ENCODE measurements at places on chromosomes 7 and 10.

- DNase-seq, result peak; percentile 47
Observed at GRCh38 chr7:155644971-155645509, 579 bp downstream of the RBM33 start.

GRCh38 chr10:20624642-20625041 is 272.5 kb downstream of the NEBL start:
- peak; percentile 30 for DNase-seq

DNA sequence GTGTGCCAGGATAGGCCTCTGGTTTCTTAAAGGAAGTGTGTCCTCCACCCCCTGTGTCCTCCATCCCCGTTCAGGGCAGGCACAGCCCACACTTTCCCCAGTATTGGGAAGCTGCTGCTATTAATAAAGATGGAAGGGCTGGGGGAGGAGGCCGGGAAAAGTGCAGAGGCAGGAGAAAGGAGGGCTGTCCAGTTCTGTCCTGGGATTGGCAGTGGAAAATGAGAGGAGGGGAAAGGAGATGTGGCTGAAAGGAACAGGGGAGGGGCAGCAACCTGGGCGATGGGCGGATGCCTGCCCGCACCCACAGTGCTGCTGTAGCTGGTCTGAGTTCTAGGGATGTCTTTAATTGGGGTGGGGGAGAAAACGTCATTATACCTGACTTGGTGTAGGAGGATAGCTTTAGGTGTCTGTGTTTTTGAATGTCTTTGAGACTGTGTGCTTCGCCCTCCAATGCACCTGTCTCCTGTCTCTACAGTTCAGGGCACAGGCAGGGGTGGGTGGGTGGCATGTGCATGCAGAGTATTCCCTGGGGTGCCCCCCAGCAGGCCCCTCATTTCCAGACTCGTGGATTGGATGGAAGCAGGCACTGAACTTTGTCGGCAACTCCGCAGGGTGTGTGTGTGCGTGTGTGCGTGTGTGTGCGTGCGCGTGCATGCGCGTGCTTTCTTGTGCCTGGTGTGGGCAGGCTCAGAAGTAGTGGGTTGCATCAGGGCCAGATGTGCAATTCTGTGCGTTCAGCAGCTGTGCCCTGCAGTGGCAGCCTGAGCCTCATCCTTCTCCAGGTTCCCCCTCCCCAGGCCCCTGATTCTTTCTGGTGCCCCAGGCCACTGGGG is 2.5 kb downstream of the TRIM8 start:
- no peak for DNase-seq

GRCh38 chr10:23912884-23913404 is 296.0 kb upstream of the KIAA1217 start:
- no peak for DNase-seq

GRCh38 chr7:156889089-156889488 is 3.9 kb downstream of the LMBR1 start:
- no peak for DNase-seq

GRCh38 chr10:69892816-69893215 is 91.1 kb downstream of the COL13A1 start:
- DNase-seq, result no peak

DNA sequence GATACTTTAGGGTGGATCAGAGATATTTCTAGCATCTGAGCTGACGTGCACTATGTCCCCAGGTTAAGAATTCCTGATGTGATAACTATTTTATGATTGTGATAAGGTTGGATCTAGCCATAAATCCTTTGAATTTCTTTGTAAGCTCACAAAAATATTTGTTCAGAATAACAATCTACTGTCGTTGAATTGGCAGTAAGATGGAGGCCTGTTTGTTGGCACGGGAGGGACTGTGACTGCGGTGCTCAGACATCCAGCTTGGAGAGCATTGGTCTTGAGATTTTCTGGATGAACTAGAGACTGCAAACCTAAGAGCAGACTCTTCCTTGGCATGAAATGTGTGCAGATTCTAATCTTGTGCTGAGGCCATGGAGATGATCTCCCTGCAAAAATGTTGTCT is 131.1 kb downstream of the LRRC4 start:
- no peak for DNase-seq

DNA sequence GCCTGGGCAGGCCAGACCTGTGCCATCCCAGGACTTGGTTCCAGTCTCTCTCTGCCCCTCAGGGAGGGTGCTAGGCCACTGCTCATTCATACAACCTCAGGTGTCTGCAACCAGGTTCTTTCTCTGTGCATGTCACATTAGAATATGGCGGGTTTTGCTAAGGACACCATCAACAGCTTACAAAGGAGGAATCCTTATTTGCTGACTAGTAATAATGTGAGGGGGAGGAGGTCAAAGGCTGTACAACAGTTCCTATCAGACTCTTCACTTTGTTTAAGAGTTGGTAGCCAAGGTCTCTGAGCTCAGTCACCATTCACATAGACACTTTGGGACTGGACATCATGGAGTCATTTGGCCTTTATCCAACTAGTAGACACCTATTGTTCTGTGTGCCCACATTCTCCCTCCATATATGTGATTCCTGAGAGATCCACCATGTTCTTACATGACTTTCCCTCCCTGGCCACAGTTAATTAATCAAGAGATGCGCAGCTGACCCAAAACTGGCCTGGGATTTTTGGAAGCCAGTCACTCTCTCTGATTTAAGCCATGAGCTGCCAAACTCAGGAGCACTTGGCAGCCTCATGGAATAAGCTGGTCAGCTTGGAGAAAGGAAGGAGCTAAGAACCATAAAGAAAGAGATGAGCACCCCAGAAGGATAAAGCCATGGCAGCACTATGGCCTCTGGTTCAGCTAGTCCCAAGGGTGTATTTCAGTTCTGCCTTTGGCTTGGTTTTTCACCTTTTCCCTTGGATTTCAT is 51.2 kb downstream of the DPCD start:
- no peak for DNase-seq

DNA sequence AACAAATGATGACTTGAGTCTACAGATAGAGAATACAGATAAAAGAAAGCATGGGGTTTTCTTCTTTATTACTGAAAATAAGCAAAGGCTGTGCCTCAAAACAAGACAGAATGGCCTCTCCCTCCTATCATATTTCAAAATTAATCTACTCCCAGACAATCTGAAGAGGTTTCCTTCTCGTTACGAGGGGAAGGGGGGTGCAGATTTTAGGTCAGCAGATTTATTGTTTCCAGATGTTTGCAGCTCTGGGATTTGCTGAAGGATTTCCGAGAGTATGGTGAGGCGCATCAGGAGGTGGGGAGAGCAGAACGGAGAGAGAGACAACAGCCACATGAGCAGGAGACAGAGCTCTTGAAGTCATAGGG is 89.8 kb downstream of the KIAA1549 start:
- DNase-seq, result peak; percentile 26

DNA sequence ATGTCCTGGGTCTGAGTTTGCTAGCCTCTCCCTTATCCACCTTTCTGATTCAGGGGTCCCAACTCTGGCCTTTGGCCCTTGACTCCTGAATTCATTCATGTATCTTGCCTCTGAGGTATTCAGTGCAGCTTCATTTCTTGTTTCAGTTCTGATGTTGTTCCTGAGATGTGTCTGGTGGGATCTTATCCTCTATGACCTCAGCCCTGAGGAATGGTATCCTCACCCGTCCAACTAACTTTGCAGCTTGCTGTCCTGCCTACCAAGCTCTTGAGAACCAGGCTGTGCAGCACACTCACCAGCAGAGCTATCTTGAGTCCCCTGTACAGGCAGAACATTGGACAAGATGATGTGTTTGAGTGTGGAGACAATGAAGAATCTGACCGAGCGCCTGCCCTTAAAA is 13.8 kb downstream of the SUFU start:
- peak; percentile 82 for DNase-seq

- no peak for DNase-seq
Observed at GRCh38 chr10:3559527-3559926, 225.5 kb downstream of the KLF6 start.

GRCh38 chr10:17673471-17674061 is 29.6 kb downstream of the STAM start:
- DNase-seq, result peak; percentile 97

- no peak for DNase-seq
Observed at GRCh38 chr7:68984306-68984705, 614.0 kb upstream of the AUTS2 start.

- no peak for DNase-seq
Observed at GRCh38 chr7:44716205-44716604, 32.4 kb upstream of the ZMIZ2 start.

- DNase-seq, result no peak
Observed at GRCh38 chr10:98878418-98878817, 357.2 kb downstream of the HPSE2 start.

DNA sequence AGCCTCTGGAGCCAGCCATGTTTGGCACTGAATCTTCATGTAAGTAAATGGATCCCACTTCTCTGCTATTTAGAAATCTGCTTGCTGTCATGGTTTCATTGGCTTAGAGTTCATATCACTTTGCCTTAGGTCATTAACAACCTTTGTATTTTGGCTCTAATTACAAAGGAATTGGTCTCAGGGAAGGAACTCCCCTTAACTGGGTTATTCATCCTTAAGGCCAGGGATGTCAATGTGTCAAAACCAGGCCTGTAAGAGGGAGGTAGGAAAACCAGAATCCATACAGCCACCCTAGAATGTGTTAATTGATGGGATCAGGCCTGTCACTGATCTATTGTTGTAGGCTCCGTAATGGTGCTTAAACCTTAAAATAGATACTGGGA is 67.3 kb downstream of the ST7 start:
- no peak for DNase-seq

DNA sequence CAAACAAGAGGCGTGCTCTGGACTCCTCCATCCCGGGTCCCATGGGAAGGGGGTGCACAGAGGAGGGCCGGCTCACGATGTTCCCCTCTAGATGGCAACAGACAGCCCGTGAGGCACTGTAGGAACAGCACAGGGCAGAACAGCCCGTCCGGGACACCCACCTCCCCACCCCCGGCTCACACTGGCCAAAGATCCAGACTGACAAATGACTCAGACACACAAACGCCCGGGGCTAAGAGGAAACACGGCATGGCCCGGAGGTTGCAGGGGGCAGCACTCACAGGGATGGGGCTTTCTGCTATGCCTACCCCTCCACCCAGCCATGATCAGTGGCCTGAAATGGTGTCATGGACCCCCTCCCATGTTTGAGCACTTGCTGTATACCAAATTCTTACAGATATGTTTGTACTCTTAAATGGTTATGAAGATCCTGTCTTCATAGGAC is 4.9 kb upstream of the ELN start:
- peak; percentile 86 for DNase-seq

DNA sequence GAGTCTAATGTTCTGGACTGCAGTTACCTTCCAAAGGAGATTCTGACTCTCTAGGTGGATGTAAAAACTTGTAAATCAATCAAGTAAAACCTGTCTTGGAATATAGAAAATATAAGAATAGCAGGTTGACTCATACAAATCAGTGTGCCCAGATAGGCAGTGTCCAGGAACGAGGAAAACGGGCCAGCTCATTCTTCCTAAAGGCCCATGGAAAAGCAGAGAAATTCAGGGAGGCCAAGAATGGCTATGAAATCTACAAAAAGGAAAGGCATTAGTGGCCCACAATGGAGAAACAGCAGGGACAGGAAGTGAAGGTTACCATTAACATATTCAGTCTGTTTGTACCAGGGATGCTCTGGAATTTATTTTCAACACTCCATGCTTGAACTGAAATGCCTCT is 14.9 kb downstream of the GLI3 start:
- DNase-seq, result no peak

DNA sequence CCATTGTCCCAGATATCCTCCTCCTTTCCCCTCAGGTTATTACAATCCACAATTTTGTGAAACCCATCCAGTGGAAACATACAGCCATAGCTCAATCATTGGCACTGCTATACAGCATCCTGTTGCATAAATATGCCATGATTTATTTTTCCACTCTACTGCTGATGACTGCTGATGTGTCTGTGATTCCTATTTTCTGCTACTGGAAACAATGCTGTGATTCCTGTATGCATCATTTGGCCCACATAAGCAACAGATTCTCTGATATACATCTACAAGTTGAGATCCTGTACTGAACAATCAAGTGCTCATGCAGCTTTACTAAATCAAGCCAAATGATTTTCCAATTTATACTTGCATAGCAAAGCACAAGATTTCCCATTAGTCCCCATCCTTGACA is 39.6 kb downstream of the CUL2 start:
- DNase-seq, result no peak

- DNase-seq, result no peak
Observed at GRCh38 chr10:130352291-130352645, 216.1 kb downstream of the GLRX3 start.

DNA sequence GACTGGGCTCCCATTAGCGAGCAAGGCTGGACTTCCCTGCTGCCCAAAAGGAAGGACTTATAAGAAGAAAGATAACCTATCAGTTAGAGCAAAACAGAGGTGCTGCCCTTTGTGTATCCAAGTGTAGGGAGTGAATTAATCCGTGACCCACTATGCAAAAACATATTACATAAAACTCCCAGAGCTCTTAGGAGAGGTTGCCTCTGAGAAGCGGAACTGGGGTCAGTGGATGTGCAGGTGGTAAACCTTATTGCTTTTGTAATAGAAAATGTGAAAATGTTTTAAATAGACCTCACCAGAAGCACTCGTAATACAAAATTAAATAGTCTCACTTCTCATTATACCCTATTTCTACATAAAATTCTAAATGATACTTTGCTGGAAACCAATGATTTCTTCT is 17.1 kb upstream of the IL6 start:
- no peak for DNase-seq

DNA sequence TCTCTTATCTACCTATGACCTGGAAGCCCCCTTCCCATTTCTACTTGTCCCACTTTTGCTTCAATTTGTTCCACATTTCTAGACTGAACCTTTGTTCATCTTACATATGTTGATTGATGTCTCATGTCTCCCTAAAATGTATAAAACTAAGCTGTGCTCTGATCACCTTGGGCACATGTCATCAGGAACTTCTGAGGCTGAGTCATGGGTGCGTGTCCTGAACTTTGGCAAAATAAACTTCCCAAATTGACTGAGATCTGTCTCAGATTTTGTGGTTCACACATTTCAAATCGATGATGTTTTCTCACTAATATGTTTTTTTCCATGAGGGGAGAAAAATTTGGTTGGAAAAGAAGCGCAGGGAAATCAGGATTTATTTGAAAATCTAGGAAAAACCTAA is 406.2 kb upstream of the LRRTM3 start:
- DNase-seq, result no peak

GRCh38 chr7:126150278-126150958 is 1102.3 kb downstream of the GRM8 start:
- no peak for DNase-seq

GRCh38 chr7:112748381-112748780 is 41.8 kb downstream of the TMEM168 start:
- DNase-seq, result peak; percentile 64

DNA sequence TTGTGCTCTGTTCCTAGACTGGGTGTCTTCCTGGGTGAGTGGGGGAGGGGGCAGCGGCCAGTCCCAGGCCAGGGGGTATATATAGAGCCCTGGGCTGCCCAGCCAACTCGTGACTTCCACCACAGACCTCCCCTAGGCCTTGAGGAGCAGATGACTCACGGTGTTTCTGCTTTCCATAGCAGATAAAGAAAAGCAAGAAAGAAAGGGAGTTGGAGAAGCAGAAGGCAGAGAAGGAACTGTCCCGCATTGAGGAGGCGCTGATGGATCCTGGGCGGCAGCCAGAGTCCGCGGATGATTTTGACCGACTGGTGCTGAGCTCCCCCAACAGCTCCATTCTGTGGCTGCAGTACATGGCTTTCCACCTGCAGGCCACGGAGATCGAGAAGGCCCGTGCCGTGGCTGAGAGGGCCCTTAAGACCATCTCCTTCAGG is 10.1 kb downstream of the CALHM2 start:
- peak; percentile 59 for DNase-seq
